Astrocyte of the hippocampus (primary cell): ENCODE measurements at places on chromosomes 13 and 19.

GRCh38 chr19:52398081-52398441 lies 412 bp downstream of the ZNF528 start:
- DNase-seq = no peak

DNA sequence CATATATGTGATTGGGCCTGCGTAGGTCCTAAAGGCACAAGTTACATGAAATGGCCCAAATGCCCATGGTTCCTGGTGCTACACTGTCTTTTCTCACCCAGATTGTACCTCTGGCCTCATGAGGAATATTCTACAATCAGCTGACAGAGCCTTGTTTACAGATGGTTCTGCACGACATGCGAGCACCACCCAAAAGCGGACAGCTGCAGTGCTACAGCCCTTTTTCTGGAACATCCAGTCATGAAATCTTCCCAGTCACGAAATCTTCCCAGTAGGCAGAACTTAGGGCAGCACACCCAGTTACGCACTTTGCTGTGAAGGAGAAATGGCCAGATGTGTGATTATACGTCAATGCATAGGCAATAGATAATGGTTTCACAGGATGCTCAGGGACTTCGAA lies 7.7 kb upstream of the ELF1 start:
- no peak for DNase-seq

DNA sequence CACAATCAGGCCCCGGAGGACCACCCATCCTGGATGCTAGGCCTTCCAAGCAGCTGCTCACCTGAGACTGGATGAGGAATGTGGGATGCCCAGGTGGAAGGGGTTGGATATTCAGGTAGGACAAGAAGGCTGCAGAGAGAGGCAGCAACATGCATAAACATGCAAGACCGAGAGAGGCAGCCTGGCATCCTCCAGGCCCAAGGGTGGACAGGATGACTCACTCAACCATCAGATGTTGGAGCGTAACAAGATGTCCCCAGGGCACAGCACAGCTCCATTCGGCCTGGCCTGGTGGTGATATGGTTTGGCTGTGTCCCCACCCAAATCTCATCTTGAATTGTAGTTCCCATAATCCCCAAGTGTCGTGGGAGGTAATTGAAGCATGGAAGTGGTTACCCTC lies 10.0 kb upstream of the CABP5 start:
- no peak for DNase-seq

GRCh38 chr19:41886761-41887710 lies 4.1 kb downstream of the ARHGEF1 start:
- no peak for DNase-seq

- peak; percentile 27 for DNase-seq
Measured at GRCh38 chr19:3516675-3517207, 10.6 kb downstream of the FZR1 start.
